ENCODE measurements at places on chromosomes 2 and 18.

DNA sequence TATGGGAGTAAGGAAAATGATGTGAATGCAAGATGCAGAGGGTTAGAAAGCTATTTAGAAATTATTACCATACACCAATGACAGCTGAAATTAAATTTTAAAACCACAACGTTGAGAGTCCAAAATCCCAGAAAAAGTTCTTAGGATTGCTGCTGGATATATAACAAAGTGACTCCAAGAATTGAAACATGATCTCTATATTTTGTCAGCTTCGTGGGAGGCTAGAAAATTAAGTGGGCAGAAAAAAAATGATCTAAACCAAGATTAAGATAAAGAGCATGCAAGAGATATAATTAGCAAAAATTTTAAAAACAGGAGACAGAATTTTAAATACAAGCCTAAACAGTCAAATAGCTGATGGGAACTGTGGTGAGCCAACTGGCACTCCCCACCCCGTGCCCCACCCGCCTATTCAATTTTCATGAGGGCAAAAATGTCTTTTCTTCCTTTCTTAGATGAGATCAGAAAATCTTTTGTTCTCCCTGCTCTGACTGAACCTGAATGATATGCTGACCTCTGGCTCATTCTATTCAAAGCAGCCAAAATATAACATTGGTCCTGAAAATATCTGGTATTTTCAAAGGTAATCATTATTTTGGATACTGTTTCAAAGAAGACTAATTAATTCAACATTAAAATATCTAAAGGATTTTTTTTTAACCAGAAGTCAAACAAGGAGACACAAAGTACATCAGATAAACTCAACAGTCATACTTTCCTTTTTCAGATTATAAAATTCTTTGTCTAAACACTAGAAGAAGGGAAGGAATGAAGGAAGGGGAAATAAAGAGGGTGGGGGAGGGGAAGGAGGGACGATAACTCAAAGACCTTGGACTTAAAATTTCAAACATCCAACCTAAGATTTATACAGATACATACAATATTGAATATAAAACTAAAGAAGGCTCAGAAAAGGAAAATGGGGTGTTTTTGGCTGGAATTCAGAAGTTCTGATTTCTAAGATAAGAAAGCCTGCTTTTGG is 12.2 kb downstream of the KANSL3 start:
- no peak for DNase-seq

DNA sequence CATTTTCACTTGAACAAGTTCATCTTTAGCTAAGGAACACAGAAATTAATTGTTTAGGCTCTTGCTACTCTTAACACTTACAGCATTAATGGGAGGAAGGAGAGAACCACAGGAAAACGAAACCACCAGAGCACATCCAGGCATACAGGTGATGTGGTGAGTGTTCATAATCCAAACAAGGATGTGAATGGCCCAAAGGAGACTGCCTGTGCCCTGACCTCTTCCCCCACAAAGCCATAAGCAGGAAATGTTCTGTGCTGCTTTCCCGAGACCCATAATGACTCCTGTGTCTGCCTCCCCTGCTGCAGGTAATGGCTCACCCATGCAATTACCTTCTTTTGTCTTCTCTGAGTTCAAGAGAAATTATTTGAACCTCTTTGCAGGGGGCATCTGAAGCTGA is 295.9 kb upstream of the LINC00305 start:
- no peak for DNase-seq

GRCh38 chr2:241680827-241681599 is 5.6 kb downstream of the DTYMK start:
- no peak for DNase-seq

DNA sequence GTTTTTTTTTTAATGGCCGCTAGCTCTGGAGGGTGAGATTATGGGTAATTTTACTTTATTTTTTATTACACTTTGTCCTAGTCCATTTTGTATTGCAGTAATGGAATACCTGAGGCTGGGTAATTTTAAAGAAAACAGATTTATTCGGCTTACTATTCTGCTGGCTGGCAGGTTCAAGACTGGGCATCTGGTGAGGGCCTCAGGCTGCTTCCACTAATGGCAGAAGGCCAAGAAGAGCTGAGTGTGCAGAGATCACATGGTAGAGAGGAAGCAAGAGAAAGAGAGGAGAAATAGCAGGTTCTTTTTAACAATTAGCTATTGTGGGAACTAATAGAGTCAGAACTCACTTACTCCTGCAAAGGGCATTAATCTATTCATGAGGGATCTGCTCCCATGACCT is 52.4 kb upstream of the ARHGAP28 start:
- DNase-seq, result no peak

GRCh38 chr2:9720352-9721093 is 89.7 kb upstream of the YWHAQ start:
- no peak for DNase-seq

- DNase-seq, result no peak
These were observed 105.4 kb downstream of the DSEL start for GRCh38 chr18:67411116-67411515.

- no peak for DNase-seq
These were observed 77.2 kb upstream of the TLK1 start for GRCh38 chr2:171237751-171238505.
